CD4-positive, CD25-positive, alpha-beta regulatory T cell (primary cell): ENCODE measurements at places on chromosomes 11 and 22. TPM values are rescaled to one million over a fixed set of nuclear protein-coding genes. Genes with fewer than 3 reads are reported as not detected.

The LINC01488 gene
- total RNA-seq: not detected

The GGTLC3 gene
- total RNA-seq: not detected

GRCh38 chr22:36772451-36772850, 3.5 kb downstream of the IFT27 start:
- H3K27me3 ChIP-seq: no peaks in the 10 kb centered on the region
- peaks cover 17% of the 10 kb centered on the region for H3K4me1 ChIP-seq
- no peak overlapping the region for H3K27ac ChIP-seq
- H3K4me3 ChIP-seq: no peak overlapping the region

DNA sequence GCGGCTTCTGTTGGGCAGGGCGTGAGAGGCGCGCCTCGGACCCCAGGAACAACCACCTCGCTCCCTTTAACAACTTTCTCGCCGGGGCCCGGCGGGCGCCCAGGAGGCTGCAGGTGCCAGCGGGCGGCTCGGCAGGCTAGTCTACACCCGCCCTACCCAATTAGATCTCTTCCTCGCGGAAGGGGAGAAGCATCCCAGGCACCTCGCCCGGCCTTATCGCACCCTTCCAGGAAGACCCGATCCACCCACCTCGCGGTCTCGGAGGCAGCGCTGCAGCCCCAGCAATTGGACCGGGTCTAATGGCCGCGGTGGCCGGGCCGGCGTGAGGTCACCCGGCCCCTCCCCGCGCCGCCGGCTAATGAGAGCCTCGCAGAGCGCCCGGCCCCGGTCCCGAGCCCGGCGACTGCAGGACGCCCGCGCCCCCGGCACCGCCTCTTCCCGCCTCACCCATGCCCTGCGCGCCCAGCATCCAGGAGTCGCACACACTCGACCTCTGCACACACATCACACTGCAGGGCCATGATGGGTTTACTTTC, at the start of gene PLAAT3:
TSS of gene PLAAT3 (minus strand) at position 298 of the 536 bp plus-strand sequence. CDS start 419 bp downstream, outside the sequence.
- peaks cover 13% of the 10 kb centered on the region for H3K4me1 ChIP-seq
- no peak within 1 kb of the TSS for H3K27ac ChIP-seq
- H3K36me3 ChIP-seq: no peaks in the 10 kb centered on the region

GRCh38 chr11:5103066-5103465, 33.7 kb downstream of the OR52E1 start:
- no peak overlapping the region for H3K4me3 ChIP-seq
- no peak overlapping the region for H3K27ac ChIP-seq
- no peaks in the 10 kb centered on the region for H3K36me3 ChIP-seq
- DNase-seq: no peak
- H3K27me3 ChIP-seq: no peaks in the 10 kb centered on the region

- H3K4me1 ChIP-seq: peaks cover 95% of the 10 kb centered on the region
- no peak for DNase-seq
- H3K27me3 ChIP-seq: no peaks in the 10 kb centered on the region
- peak overlapping the region; percentile 61 for H3K4me3 ChIP-seq
- H3K27ac ChIP-seq: peak overlapping the region; percentile 97
Measured at GRCh38 chr22:24433828-24434470, 6.5 kb downstream of the ADORA2A start.

- H3K27ac ChIP-seq: no peak overlapping the region
- DNase-seq: no peak
- peak overlapping the region; percentile 46 for H3K4me3 ChIP-seq
- no peaks in the 10 kb centered on the region for H3K36me3 ChIP-seq
- no peaks in the 10 kb centered on the region for H3K27me3 ChIP-seq
Measured at GRCh38 chr11:59199546-59200422, 12.9 kb downstream of the MPEG1 start.

- H3K4me1 ChIP-seq: peaks cover 15% of the 10 kb centered on the region
- no peaks in the 10 kb centered on the region for H3K36me3 ChIP-seq
- H3K4me3 ChIP-seq: peak overlapping the region; percentile 60
- H3K27ac ChIP-seq: no peak overlapping the region
- DNase-seq: no peak
Measured at GRCh38 chr22:17303441-17303839, 65.8 kb upstream of the CECR2 start.

DNA sequence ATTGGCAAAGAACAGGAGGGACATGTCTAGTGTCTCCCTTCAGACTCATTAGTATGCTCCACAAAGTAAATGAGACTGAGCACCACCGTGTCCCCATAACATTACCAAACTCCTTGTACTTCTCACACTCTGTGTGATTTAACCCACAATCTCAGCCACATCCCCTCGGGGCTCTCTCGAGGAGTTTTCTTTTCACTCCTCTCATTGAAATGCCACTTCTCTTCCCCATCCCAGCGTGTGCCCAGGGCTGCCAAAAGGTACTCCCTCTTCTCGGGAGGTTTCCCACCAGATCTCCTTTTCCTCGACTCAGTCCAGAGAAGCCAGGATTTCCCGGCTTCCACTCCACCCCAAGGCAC, 1.1 kb downstream of the RBFOX2 start:
- no peak overlapping the region for H3K4me3 ChIP-seq
- peaks cover 22% of the 10 kb centered on the region for H3K27me3 ChIP-seq
- peak overlapping the region; percentile 19 for H3K27ac ChIP-seq
- DNase-seq: no peak

DNA sequence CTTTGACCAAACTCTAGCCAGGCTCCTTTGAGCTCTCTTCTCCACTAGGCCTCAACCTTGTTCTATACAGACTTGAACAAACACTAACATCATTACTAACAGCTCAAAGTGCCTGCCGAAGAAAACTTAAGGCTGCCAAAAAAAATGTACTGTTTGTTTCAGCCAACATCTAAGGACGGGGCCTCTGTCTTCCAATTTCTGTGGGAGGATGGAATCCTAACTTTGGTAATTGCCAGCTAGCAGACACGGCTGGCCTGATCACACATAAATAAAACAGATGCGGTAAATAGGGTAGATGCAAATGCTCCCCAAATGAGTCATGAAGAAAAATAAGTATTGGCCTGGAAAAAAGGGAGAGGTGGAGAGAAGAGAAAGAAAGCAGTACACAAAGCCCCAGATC, 394.3 kb downstream of the TMEM135 start:
- no peaks in the 10 kb centered on the region for H3K4me1 ChIP-seq
- no peaks in the 10 kb centered on the region for H3K36me3 ChIP-seq
- no peak overlapping the region for H3K4me3 ChIP-seq
- H3K27ac ChIP-seq: no peak overlapping the region
- DNase-seq: no peak

GRCh38 chr22:40258501-40258915, 80.8 kb downstream of the TNRC6B start:
- no peaks in the 10 kb centered on the region for H3K27me3 ChIP-seq
- DNase-seq: no peak
- H3K4me1 ChIP-seq: peaks cover 34% of the 10 kb centered on the region
- H3K4me3 ChIP-seq: peak overlapping the region; percentile 67

DNA sequence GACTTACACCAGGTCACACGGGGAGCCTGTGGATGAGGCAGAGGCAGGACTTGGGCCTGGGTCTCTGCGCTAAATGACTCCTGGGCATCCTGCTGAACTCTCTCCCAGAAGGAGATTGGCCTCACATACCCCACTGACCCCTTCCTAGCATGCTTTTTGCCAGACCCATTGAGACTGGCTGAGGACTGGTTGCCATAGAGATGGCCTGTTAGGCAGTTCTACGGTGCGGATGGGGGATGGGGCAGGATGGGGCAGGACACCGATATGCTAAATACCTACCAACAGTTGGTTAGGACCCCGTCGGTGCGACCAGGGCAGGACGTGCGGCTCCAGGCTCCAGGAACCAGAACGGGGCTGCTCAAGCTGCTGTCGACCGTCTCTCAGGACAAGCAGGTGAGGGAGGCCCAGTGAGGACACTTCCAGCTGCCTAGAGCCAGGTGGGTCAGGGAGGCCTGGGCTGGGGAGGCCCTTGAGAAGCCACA, at the start of gene TSGA10IP:
TSS of gene TSGA10IP (plus strand) at position 51 of the 482 bp plus-strand sequence. CDS start at position 247, 196 bp downstream.
- no peaks in the 10 kb centered on the region for H3K4me1 ChIP-seq
- H3K27me3 ChIP-seq: no peaks in the 10 kb centered on the region
- no peaks in the 10 kb centered on the region for H3K36me3 ChIP-seq
